Amniotic epithelial cell (primary cell): ENCODE measurements at places on chromosomes 5 and 9.
A peak's percentile ranks its signal among the peaks of the same experiment; 100 is the strongest.

DNA sequence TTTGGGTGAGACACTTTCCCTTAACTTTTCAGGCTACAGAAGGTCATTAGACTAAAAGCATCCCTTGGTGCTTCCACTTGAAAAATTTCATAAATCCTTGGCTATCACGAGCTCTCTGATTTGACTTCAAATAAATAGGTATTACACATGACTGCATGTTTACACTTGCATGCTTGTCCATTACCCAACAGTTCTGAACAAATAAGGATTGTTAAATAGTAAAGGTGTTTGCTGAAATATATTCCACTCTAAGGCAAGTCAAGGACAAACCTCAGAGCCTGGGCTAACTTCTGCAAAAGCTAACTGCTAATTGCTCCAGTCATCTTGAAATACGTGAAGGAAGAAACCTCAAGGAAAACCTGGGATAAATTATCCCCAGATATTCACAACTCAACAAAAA lies 14.5 kb downstream of the FBXW2 start:
- no peak for DNase-seq

DNA sequence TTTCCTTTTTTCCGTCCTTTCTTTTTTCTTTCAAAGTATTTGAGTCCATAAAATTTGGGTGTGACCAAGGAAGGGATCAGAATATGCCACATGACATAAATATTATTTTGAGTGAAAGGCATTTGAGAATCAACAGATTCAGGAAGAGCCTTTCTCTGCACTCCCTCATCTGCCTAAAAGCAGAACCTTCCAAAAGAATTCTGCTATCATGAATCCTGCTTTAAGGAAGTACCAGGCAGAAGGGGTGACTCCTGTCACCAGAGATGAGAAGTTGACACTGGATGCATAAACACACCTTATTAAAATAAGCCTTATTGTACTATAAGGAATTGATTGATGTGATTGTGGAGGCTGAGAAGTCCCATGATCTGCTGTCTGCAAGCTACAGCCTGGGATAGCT lies 196.7 kb downstream of the SREK1 start:
- DNase-seq, result no peak

DNA sequence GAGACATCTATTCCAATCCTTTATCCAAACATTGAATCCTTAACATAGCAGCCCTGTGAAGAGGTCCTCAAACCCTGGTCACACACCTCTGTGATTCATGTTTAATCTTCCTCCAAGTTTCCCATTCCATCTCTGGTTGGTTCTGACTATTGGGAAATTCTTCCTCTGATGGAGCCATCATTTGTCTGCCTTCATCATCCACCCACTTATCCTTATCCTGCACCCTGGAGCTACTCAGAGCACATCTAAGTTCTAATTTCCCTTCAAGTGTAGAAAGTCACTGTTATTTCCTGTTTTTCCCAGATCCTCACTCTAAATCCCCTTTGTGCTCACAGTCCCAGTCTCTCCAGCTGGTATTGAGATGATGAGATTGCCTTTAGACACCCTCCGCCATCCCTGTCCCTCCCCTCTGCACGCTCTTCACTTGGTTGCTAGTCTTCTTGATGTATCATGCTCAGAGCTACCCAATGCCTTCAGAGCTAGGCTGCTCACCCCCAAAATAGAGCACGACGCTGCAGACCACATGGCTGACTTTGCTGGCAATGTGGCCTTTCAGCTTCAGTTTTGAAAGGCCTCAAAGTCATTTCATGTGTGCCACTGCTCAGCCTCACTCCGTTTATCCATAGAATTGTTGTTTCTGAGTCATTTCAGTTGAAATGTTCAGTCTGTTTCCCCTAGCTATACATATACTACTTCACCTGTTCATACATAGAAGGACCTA lies 154.3 kb downstream of the PALM2AKAP2 start:
- DNase-seq, result peak; percentile 21

DNA sequence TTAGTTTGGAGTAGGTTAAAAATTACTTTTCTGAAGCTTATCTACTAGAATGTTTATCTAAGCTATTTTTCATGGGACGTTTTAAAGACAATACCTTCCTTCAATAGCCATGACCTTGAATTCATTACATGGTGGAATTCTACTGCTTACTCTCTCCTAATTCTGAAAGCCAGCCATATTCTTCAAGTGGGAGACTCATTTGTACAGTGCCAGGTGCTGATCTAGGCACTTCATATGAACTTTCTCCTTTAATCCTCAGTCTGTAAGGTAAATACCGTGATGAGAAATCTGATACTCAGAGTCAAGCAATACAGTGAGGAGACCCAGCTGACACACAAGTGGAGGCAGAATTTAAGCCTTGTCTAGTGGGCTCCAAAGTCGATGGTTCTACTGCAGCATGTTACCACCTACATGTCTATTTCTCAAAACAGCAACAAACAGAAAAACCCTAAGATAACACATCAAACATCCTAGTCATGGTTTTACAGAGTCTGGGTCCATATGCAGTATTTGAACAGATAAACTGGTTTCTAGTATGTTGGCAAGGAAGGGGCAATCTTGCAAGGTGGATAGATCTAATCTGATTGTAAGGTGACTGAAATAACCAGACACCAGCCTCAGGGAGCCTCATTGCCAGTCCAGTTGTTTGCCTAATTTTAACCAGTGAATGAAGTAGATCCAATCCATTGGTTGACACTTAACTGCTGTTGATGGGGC lies 243.7 kb downstream of the PIK3R1 start:
- DNase-seq, result no peak

DNA sequence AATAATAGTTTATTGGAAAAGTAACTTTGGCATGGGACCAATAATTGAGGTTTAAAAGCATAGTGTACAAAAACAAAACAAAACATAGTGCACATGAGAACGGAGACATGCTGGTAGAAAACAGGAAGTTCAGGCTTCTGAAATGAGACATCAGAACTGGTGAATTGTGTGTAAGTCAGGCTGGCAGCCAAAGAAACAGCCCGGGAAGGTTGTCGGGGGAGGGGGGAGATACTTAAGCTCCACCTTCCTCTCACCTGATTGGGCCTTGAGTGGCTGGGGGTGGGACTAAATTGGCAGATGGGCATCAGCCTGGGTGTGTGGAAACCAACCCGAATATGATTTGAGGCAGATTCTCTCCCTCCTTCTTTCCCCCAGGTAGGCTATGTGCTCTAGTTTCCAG lies 256.3 kb downstream of the SMARCA2 start:
- peak; percentile 57 for DNase-seq

DNA sequence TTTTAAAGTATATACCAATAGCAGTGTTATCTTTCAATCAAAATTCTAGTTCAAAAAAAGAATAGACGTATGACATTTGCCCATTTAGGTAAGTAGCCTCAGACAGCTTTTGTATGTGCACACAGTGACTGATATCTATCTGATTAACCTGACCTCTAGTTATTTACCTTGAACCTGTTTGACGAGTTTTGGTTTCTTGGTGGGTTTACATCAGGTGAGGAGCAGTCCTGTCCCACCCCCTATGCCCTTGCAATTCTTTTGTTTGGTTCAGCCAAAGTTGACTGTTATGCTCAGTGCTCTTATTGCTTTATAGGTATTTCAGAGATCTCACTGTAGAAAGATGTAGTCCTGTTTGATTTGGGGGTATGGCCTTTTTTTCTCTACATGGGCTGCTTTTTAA lies 147.2 kb downstream of the ISOC1 start:
- no peak for DNase-seq

DNA sequence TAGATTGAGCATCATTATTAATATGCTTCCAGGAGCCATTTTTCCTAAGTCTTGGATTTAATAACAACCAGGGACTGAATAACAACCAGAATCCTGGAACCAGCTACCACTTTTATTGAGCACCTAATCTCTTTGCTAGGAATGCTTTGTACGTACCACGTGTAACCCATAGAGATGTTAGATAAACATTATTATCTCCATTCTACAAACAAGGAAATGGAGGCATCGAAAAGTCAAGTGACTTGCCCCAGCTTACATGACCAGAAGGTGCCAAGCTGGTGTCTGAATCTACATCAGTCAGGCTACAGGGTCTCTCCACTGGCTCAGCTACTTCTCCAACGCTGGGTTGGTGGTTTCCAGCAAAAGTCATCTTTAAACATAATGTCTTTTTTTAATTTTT lies 256.1 kb upstream of the ANKRD55 start:
- DNase-seq, result no peak

GRCh38 chr5:179620703-179621350 lies 2.6 kb downstream of the HNRNPH1 start:
- DNase-seq, result peak; percentile 66

DNA sequence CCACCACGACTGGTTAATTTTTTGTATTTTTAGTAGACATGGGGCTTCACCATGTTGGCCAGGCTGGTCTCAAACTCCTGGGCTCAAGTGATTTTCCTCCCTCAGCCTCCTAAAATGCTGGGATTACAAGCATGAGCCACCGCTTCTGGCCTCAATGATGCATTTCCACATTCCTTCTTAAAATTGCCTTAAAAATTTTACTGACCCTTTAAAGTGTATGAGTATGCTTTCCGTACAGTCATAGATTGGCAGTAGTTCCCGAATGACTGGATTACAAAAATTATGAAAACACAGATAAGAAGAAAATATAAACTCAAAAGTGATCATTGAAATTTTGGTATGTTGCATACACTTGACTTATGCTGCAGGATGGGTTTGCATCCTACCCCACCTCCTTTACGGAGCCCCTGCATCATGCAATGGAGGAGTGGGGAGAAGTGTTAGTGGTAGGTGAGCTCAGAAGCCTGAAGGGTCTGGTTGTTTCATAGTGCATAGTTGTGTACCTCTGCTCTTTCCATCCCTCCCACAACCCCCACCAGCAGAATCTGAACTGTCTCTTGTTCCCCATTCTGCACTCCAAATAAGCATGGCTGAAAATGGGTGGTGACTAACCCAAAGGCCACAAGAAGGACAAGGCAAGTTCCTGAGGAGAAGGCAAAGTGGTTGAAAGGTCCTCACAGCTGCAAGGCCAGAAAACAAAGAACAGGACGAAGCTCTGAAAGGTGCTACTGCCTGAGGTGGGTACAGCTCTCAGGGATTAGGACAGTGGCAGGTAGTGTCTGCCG lies 26.8 kb downstream of the ANKRD55 start:
- DNase-seq, result peak; percentile 59

DNA sequence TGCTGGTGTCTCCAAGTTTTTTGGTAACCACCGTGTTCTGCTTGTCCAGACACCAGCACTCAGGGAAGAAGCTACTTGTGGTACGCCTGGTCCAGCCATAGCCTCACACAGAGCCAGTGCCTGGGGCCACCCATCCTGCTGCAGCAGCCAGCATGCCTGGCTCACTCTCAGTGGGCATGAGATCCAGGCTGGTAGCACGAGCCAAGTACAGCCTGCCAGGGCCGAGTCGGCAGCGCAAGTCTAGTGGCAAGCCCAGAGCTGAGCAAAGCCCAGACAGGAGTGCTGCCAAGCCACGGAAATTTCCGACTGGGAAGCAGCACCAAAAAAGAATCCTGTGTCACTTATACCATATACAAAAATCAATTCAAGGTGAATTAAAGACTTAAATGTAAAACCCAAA lies 36.3 kb upstream of the FBXL17 start:
- DNase-seq, result no peak

DNA sequence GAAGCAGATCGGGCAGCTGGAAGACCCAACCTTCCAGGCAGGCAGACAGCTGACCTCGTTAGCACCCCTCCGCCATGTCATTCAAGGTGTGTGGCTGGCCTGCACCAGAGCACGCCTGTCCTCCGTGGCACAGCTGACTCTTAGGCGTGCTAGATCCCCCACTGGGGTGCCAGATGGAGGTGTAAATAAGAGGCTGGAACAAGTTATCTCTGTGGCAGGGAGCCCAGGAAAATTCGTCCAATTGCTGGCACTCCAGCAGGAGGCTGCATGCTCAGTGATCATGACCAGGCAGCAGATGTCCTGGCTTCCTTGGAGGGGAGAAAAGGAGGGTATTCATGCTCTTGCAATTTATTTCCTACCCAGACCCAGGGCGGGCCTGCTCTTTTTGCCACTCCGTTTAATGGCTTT lies 7.8 kb upstream of the ALDOB start:
- DNase-seq, result no peak
